ENCODE measurements at places on chromosomes 16 and 17.

DNA sequence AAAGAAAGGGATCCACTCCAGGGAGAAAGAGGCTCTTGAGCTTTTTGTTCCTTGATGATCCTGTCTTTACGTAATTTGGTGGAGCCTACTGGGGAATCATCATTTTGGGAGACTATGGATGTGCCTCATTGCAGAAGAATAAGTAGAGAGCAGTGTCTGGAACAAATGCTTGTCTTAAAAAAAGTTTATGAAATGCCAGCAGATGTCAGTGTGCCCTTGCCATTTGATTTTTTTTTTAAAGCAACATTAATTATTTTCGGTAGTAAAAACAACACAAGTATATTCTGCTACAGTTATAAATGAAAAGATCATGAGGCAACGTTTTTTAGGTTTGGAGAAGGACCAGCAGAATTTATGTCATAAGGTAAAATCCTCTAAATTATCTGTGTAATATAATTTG is 934.8 kb upstream of the EEF2KMT start:
- ATAC-seq = no peak

- no peak for ATAC-seq
Observed at GRCh38 chr16:66095676-66096075, 270.8 kb upstream of the CDH5 start.

GRCh38 chr17:30376621-30377452 is 1.9 kb upstream of the CPD start:
- ATAC-seq = no peak

GRCh38 chr17:44543213-44543904 is 13.9 kb upstream of the FZD2 start:
- no peak for ATAC-seq

- ATAC-seq = no peak
Observed at GRCh38 chr16:15652293-15653001, 2.4 kb downstream of the NDE1 start.

GRCh38 chr16:16073891-16074881 is 124.8 kb downstream of the ABCC1 start:
- ATAC-seq = no peak
